ENCODE measurements at places on chromosomes 6 and 20. TPM values are rescaled to one million over a fixed set of nuclear protein-coding genes. Genes with fewer than 3 reads are reported as not detected.

SOX18 gene
- not detected for polyA plus RNA-seq

HRH3 gene
- polyA plus RNA-seq, result not detected

PPIL6 gene
- polyA plus RNA-seq, result 0.83 TPM

EYA4 gene
- 30.9 TPM for polyA plus RNA-seq

KCNK15 gene
- polyA plus RNA-seq, result not detected

TFAP2A gene
- 2.3 TPM for polyA plus RNA-seq

RNF217 gene
- 24.6 TPM for polyA plus RNA-seq

FUCA2 gene
- 66.8 TPM for polyA plus RNA-seq

ZNF165 gene
- 0.14 TPM for polyA plus RNA-seq

CNR1 gene
- polyA plus RNA-seq, result not detected

RNF144B gene
- polyA plus RNA-seq, result 0.35 TPM
